NCI-H526 treated with DMSO at 0.1 percent for 48 hours (cell line): ENCODE measurements at places on chromosomes 11 and 22.

GRCh38 chr11:92675303-92675702, 294.1 kb upstream of the MTNR1B start:
- DNase-seq = no peak

DNA sequence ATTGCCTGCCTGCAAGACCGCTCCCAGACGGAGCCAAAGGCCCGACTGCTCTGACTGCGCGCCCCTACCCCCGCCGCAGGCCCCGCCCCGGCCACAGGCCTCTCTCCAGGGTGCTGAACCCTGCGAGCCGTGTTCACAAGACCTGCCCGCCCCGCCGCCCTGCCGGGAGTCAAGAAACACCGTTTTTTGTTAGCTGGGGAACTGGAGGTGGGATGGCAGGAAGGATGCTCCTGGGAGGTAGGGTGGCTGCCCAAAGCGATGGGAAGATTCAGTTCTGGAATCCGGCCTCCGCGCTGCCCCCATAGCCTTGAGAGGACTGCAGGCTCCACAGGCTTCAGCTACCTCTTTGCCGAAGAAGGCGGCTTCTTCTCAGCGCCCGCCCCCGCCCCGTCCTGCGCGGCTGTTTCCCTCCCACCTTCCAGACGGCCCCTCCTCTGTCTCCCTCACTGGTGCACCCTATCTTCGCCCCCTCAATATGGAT, 2.7 kb upstream of the PDE2A start:
- no peak for DNase-seq

- no peak for DNase-seq
Measured at GRCh38 chr22:46929710-46930204, 167.3 kb downstream of the TBC1D22A start.

DNA sequence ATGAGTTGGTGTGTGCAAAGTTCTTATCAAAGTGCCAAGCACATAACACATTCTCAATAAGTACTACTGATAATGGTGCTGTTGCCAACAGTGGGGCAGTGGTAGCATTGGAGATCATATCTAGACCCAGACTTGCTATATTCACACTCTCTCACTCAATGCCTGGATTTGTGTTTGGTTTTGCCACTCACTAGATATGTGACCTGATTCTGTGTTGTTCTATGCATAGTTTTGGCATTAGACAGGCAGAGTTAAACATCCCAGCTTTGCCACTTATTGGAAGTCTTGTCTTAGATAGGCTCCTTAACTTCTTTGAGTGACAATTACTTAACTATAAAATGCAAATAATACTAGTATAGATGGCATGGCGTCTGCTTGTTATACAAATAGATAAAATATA, 642.6 kb upstream of the CCDC179 start:
- DNase-seq = no peak

DNA sequence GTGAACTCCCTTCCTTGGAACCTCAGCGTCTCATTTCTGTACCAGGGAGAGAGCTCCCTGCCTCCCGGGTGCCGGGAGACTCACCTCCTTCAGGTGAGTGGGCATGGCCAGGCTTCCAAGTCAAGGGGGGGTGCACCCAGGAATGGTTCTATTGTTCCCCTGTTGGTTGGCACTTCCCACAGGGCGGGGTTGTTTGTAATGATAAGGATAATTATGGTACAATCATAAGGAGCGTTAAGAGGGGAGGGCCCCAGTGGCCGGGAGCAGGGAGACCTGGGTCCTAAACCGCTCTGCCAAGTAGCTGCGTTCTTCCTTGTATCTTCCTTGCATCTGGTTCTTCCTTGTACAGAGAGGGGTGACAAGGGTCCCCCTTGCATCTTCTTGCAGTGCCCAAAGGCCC, 79.1 kb downstream of the LRRC32 start:
- no peak for DNase-seq

DNA sequence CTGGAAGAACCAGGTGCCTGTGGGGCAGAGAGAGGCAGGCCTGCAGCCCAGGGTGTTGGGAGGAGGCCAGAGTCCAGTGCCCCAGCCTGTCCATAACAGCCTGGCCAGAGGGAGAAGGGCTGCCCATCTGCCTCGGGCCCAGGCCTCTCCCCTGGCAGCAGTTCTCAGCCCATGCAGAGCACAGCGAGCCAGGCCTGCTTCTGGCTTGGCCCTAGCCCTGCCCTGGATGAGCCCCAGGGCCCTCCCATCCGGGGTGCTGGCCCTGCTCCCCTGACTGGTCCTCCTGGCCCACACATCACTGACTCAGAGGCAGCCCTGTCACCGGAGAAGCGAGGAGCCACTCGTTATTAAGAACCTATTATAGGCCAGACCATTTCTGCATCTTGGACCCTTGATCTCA, 19.7 kb upstream of the MYRF start:
- DNase-seq = no peak

- no peak for DNase-seq
Measured at GRCh38 chr11:111502611-111503010, 9.6 kb downstream of the BTG4 start.

DNA sequence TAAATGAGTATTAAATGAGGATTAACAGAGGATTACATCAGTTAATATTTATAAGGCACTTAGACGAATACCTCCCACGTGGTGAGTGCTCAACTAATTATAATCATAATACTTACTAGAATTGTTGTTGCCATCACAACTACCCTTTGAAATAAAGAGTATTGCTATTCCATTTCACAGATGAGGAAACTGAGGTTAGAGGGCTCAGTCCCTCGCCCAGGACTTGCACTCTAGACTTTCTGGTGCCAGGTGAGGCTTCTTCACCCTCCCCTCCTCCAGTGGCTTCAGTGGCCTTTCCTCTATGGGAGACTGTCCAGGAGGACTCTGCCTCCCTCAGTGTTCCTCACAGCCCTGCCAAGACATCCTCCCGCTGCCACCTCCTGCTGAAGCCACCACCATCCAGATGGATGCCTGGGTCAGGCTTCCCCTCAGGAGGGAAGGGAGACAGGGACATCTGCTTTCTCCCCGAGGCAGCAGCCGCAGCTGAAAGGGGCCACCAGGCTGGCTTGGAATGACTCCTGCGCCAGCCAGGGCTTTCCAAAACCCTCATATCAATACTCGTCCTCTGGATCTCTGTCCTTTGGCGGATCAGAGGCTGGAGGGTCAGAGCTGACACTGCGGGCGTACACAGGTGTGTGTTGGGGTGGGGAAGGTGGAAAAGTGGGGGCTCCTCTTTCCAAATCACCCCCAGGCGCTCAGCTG, 580.1 kb downstream of the BUD13 start:
- DNase-seq = no peak

DNA sequence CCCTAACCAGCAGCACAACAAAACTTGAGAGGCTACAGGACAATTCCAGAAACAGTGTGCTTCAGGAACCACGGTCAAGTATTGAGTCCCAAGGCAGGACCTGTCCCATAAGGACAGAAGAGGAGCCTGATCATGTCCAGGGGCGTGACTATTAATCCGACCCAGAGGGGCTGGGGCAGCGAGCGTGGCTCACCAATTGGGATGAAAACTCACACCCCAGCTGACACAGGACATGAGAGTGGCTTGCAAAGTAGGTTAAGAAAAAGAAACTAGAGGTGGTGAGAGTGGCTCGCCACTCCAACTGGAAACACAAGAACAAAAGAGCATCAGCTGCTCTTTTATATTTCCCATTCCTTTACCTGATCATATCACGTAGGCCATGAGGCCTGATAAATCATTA, 16.0 kb upstream of the FEZ1 start:
- DNase-seq = no peak

DNA sequence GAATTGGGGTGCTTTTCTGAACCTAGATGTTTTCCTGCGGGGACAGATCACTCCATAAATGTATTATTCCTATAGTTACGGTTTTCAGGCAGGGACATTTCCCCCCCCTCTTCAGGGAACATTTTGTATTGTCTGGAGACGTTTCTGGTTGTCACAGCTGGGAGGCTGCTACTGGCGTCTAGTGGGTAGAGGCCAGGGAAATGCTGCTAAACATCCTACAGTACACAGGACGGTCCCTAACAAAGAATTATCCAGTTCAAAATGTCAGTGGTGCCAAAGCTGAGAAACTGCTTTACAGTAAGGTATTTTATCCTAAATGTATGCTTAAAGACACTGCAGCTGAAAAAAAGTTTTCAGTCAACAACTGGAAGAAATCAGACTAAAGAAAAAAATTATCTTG, 19.4 kb downstream of the PIWIL4 start:
- no peak for DNase-seq

DNA sequence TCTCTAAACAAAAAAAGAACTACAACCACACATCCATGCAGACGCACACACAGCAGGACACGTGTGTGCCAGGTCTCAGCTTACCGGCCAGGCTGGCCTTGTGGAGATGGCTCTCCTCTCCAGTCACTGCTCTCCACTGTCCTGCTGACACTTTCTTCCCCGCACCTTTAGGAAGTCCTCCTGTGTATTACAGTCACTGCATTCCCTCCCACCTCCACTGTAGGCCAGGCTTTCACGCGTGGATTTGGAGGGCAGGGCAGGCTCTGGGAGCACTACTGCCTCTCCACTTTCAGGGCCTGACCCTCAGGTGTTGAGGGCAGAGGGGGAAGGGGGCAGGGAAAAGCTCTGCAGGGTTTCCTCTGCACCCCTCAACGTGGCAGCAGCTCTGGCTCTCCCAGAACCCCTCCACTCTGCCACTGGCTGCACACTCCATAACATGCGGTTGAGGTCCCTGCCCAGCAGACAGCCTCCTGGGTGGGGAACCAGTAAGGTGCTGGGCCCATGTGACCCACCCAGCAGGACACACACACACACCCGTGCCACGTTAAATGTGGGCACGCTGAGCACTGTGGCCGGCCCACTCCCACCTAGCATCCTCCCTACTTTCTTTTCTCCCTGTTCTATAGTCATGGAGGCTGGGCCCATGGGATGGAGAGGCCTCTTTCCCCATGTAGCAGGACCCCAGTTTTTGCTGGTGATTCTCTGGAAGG, 107.0 kb upstream of the PITPNB start:
- DNase-seq = no peak

- DNase-seq = no peak
Measured at GRCh38 chr11:70669871-70670675, 271.7 kb downstream of the CTTN start.

DNA sequence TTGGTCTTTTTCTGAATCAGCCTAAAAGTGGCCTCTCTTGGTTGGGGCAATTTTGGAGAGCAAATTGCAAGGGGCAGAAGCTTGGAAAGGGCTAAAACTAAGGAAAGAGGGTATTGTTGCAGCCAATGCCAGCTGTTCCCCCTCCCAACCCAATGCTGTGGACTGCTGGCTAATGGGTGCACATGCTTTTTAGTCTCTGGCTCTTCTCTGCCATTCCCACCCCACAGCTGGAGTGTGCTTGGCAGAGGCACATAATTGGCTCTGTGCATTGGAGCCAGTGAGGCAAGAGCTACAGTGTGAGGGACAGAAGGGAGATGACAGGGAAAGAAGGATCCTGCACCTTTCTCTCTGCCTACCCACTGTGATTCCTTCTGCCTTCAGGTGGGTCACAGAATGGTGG, 140.0 kb downstream of the NECTIN1 start:
- no peak for DNase-seq

DNA sequence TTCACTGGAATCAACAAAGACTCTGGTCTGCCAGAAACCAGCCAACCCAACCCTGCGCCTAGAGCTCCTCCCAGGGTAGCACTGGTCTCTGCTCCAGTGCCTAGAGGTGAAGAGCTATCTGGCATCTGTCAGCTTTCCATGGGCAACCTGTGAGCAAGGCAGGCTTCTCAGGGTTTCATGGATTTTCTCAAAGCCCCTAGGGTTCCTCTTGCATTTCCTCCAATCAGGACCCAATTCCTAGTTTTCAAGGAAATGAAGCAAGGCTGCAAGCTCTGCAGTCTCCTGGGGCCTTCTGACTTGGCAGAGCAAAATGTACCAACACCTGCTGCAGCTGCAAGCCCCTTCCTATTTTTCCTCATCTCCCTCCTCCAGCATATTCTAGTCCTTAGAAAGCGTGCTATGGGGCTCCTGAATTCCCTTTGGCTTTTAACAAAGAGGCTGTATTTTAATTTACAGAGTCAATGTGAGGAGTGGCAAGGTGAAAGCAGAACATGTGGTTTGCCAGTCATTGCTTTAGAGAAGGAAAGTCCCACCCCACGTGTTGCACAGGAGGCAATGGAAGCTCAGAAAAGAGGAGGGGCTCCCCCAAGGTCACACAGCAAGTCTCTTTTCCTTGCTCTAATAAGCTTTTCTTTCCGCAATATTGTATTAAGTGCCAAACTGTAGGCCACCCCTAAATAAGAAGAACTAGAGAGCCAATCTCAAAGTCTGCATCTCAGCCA, 33.0 kb upstream of the RIC3 start:
- no peak for DNase-seq

- DNase-seq = no peak
Measured at GRCh38 chr11:129720156-129720555, 95.5 kb upstream of the TMEM45B start.

DNA sequence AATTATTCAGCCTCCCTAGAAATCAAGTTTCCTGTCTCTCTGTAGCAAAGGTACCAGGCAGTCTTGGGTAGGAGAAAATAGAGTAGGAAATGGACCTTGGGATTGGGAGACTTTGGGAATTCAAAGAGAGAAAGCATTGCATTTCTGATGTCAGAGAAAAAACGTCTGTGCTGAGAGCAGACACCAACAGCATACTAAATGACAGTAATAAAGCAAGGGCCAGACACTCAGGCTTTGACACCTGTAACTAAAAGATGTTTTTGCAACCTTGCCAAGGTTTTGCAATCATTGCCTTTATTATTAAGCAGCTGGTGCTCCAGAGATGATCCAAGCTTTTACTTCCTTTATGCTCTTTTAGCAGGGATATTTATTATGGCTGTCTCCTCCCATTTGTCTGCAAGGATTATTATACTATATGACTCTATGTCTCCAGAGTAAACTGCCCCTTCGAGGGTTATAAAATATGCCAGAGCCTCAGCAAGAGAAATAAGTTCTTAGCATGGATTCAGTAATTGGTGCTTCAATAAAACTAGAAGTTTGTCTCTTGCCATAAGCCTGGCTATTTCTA, 85.2 kb upstream of the GRAMD1B start:
- no peak for DNase-seq

DNA sequence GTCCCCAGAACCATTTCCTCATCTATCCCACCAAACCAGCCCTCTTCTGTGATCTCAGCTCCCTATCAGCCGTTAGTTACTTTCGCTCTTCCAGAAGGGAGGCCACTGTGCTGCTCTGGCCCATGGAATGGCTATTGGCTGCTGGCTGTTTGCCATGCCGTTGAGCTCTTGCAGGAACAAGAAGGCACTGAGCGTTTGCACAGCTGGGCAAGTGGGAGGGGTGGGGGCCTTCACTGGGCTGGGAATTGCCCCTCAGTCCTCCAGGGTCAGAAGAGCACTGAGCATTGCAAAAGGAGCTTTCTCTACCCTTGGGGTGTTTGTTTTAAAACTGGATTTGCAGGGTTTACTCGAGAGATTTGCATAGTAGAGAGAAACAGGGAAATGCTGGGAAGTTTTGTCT, 129.0 kb upstream of the PARVA start:
- peak; percentile 100 for DNase-seq
